Body of pancreas (tissue), 4 donors: ENCODE measurements at places on chromosomes 16 and 17. TPM values are rescaled to one million over a fixed set of nuclear protein-coding genes. Genes with fewer than 3 reads are reported as not detected.

RAB37 gene
- total RNA-seq = 0.66 TPM

- DNase-seq = no peak
Observed at GRCh38 chr17:7523033-7523432, 25.8 kb upstream of the TNFSF12 start.

GRCh38 chr17:37413875-37414519 lies 7.3 kb downstream of the TADA2A start:
- DNase-seq = no peak

ODAD4 gene
- total RNA-seq = 0.26 TPM

GRCh38 chr16:12896562-12896961 lies 4.8 kb upstream of the SHISA9 start:
- DNase-seq = no peak

PDILT gene
- total RNA-seq = not detected

GRCh38 chr16:31033709-31034492 lies 543 bp downstream of the STX4 start:
- DNase-seq = peak; percentile 95

DNA sequence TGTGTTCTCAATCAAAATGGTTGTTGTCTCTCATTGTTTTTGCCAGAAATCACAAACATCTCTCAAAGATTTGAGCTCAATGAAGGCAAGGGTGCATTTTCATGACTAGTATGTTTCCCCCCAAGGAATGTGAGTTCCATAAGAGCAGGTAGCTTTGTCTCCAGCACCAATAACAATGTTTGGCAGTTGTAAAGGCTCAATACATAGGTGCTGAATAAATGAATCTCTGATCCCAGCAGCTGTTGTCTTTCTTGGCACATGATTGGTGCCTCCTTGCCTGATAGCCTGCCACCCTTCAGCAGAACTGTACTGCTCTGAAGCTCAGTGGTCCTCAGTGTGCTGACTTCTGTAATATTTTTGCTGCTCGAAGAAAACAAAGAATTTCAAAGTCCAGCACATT lies 103.1 kb upstream of the CDH11 start:
- DNase-seq = no peak

DNA sequence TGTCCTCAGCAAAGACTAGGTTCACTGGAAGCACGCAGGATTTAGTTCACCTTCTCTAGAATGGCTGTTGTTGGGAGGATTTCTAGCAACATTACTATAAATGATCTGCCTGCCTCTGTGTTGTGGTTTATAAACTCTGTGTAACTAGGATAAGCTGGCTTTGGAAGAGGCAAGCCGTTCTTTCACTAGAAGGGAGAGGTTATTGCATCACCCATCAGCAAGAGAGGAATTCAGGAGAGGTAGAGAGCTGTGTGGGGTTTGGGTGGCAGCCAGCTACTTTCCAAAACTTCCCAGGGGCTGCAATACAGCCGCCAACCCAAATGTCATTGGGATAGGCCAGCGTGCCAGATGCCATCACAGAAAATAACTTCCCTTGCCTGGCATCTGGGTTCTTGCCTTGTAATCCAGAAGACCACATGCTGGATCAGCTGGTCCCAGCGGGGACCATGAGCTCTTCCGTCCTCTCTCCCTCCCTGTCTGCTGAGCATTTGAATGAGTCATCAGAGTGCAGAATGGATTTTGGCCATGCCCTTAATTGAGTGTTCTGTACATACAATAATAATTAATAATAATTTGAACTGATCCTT lies 95.7 kb upstream of the RBFOX1 start:
- DNase-seq = no peak

SEZ6 gene
- not detected for total RNA-seq

GRCh38 chr17:42272162-42272907 lies 3.9 kb downstream of the STAT5B start:
- DNase-seq = no peak

DNA sequence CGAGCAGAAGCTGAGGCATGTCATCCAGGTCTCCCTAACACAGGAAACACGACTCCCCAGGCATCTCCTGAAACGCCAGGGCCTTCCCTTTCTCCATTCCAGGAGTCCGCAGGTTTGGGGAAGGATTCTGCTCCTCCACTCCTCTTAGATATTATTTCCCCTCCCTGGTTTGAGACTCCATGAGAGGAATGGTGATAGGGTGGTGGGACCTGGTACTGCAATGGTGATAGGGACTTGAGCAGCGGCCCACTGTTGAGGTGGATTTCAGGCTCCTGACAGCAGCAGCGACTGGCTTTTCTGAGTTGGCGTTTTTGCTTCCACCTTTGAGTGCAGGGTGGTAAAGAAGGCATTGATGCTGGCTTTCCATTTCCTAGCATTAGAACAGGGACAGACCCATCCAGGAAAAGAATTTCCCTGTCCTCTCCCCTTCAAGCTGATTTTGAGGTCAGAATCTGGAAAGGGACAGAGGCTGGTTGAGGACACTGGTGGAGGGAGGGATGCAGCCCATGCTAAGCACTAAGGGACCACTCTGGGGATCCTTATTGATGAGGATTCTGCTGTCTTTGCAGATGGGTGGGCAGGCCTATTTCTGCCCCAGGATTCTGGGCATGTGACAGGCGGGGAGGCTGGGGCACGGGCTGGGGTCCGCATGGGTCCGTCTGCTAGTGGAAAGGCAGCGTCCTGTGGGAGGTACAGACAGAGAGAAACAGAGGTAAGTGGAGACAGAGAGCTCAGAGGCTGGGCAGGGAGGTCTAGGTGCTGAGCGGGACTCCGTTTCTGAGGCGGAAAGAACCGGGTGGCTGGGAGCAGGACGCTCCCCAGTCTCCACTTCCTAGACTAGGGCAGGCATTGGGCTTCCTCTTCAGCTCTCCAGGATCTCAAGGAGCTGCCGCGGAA lies 1.3 kb upstream of the TBX4 start:
- DNase-seq = no peak

NHLRC4 gene
- total RNA-seq = not detected

VPS9D1 gene
- total RNA-seq = 3.6 TPM

- DNase-seq = no peak
Observed at GRCh38 chr16:14499110-14499509, 130.9 kb downstream of the PARN start.

GRCh38 chr17:17179371-17179827 lies 26.7 kb downstream of the PLD6 start:
- no peak for DNase-seq

DNA sequence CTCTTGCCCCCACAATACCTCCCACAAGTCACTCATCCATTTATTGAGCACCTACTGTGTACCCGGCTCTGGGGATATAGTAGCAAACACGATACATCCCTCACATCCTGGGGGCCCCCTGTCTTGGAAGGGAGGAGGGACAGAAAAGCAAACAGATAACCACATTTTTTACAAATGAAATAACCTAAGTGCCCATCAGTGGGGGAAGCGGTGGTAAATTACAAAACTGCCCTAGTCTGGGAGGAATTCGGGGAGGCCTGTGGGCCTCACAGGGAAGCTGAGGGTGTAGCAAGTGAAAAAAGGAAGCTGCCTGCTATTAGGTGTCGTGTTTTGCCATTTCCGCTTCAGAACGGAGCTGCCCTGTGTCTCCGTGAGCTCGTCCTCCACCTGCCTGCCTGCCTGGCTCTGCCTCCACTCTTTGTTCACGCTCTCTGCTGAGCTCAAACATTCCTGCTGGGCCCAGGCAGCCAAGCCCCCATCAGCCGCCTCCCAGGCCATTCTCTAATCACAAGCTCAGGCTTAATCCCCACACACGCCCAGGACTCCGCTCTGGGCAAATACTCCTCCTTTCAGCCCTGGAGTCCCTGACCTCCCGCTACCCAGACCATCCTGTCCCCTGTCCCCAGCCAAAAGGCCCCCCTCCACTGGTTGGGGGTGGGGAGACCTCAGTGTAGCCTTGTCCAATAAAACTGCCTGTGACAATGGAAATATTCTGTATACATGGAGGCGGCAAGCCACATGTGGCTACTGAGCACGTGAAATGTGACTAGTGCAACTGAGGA lies 10.2 kb upstream of the SEC14L5 start:
- DNase-seq = no peak

DNA sequence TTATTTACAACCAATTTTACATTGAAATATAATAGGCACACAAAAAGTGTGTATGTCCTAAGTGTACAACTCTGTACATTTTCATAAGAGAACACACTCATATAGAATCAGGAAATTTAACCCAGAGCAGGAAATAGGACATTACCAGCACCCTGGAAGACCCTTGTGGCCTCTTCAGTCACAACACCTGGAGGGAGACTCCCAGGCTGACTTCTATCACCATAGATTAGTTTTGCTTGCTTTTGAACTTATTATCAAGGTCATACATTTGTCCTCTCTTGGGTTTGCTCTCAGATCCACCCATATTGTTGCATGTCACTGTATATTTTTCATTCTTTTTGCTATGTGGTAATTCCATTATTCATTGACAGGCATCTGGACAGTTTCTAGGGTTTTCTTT lies 5.8 kb downstream of the RIPOR1 start:
- DNase-seq = no peak

DNA sequence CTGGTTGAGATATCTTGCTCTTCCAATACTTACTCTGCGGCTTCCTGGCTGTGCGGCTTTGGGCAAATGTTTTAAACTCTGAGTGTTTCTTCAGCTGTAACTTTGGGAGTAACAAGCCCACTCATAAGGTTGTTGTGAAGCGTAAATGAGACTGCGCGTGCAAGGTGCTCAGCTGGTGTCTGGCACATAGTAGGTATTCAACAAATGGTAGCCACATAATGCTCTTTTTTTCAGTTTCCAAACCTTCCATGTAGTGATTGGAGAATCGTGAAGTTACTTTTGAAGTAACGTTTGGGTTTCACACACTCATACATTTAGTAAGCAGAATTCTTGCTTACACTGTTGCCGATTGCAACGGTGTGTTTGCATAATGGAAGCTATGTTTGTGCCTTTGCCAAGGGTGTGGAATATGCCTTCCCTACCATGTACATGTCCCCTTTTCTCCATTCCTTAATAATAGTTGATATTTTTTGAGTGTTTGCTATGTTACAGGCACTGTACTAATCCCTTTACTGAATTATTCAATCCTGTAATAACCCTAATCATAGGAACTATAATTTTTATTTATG lies 829 bp downstream of the DHRS7B start:
- no peak for DNase-seq

- DNase-seq = peak; percentile 85
Observed at GRCh38 chr17:3966720-3967363, 2.6 kb upstream of the ATP2A3 start.

ACAP1 gene
- total RNA-seq = 0.99 TPM

- DNase-seq = no peak
Observed at GRCh38 chr17:66509926-66510325, 207.5 kb downstream of the PRKCA start.

DNA sequence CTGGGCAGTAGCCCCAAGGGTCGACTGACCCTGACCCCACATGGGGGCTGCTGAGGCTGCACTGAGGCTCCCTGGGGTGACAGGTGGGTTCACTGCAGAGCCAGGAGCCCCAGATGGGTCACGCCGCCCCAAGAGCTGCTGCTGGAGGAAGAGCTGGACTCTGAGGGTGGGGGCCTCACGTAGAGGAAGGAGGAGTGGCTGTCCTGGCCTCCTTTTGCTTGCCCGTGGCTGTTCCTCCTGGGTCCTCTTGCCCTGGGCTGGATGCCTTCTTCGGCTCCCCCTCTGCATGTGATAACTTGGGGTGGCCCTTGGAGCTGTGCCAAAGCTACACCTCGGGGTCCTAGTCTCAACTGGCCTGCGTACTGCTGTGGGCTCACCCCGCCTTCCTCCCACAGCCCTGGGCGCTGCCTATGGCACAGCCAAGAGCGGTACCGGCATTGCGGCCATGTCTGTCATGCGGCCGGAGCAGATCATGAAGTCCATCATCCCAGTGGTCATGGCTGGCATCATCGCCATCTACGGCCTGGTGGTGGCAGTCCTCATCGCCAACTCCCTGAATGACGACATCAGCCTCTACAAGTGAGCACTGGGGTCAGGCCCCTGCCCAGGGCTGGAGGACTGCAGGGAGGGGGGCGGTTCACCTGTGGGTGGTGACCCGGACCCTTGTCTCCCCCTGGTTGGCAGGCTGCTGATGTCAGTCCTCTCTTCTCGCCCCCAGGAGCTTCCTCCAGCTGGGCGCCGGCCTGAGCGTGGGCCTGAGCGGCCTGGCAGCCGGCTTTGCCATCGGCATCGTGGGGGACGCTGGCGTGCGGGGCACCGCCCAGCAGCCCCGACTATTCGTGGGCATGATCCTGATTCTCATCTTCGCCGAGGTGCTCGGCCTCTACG lies 1.1 kb upstream of the AMDHD2 start:
- no peak for DNase-seq

CCL4L2 gene
- not detected for total RNA-seq

KRT33B gene
- total RNA-seq = not detected

UNC45B gene
- total RNA-seq = not detected

C17orf100 gene
- total RNA-seq = 6.2 TPM

SLC12A3 gene
- not detected for total RNA-seq
